ENCODE measurements at places on chromosomes 6 and 20.
A peak's percentile ranks its signal among the peaks of the same experiment; 100 is the strongest.

DNA sequence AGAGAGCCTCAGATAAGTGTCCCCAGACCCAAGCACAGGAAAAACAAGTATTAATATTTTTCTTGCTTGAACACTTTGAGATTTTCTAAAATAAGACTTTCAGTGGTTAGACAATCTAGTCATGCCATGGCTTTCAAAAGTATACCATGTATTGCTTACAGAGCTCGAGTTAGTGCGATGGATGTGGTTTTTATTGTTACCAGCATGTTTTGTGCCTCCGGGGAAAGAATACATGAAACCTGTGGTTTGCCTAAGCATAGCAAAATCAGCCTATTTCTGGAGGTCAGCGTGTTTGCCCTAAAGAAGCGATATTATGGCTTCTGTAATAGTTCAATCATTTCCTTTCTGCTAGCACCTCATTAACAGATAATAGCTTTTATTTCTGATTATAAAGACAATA, 21.6 kb downstream of the RIN2 start:
- DNase-seq, result no peak

DNA sequence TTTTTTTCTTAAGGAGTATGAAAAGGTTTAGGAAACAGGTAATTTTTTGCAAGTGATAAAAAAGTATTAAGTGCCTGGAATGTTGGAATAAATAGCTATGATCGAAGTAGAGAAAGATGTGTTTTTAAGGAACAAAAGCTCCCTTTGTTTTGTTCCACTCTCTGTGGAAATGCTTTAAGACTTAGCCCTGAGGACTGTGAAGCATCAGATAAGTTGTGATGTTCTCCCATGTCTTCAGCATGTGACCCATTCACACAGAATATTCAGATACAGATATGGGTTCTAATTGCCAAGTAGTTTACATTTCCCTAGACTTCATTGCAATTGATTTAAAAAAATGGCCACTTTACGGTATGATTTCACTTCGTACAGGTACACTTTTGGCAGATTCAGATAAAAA, 80.6 kb downstream of the KCNQ5 start:
- no peak for DNase-seq

DNA sequence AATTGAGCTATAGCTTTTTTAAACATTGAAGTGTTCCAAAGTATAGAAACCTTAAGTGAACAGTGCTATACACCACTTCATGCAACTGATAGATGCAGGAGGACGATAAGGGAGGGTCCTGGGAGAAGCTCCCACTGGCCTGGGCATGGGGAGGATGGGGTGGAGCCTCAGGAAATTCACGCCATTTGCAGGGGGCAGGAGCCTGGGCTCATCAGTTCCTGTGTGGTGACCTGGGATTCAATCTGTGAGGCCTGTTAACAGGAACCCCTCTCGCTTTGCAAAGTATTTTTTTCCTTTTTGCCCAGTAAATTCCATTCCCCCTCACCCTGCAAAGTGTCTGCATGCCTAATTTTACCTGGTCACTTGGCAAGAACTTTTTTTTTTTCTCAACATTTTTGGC, 11.0 kb upstream of the ASCC3 start:
- DNase-seq, result no peak

DNA sequence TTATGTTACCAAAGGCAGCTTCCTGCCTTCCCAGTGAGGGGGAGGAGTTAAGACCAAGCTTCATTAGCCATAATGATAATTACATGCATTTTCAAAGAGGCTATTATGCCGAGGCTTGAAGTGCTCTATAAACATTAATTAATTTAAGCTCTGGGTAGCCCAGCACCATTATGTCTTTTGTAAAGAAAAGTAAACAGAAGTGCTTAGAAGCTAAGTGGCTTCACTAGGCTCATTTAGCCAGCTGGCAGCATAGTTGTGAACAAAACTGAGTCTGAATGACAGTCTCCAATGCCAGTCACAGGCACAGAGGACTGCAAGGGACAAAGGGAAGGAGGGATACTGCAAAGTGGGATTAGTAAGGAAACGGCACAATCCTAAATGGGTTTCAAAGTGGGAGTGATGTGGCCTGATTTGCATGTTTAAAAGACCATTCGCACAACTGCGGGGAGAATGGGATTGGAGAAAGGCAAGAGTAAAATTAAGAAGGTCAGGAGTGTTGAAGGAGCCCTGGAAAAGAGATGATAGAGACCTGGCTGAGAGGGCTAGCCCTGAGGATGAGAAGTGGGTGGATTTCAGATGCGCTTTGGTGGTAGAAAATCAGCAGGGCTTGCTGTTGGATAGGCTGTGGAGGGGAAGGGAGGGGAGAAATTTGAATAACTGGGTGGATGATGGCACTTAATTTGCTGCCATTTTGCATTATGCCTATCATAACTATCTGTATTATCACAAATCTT, 20.1 kb upstream of the ISM1 start:
- no peak for DNase-seq

- DNase-seq, result peak; percentile 26
Measured at GRCh38 chr6:134814076-134814695, 135.7 kb downstream of the ALDH8A1 start.

DNA sequence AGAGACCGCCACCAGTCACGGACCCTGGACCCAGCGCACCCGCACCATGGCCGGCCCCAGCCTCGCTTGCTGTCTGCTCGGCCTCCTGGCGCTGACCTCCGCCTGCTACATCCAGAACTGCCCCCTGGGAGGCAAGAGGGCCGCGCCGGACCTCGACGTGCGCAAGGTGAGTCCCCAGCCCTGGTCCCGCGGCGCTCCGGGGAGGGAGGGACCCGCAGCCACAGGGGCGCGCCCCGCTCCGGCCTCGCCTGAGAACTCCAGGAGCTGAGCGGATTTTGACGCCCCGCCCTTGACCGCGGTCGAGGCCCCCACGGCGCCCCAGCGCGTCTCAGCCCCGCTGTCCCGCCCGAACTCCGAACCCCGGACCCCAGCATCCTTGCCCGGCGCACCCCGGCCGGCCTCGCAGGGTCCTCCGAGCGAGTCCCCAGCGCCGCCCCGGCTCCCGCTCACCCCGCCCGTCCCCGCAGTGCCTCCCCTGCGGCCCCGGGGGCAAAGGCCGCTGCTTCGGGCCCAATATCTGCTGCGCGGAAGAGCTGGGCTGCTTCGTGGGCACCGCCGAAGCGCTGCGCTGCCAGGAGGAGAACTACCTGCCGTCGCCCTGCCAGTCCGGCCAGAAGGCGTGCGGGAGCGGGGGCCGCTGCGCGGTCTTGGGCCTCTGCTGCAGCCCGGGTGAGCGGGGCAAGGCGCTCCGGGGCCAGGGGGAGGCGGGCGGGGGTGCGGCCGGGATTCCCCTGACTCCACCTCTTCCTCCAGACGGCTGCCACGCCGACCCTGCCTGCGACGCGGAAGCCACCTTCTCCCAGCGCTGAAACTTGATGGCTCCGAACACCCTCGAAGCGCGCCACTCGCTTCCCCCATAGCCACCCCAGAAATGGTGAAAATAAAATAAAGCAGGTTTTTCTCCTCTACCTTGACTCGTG, at the start of gene OXT:
Gene OXT, plus strand, starts transcription at position 11 of the 920 bp plus-strand sequence. Its CDS starts 36 bp downstream, at position 47.
- no peak for DNase-seq

- DNase-seq, result no peak
Measured at GRCh38 chr6:33323623-33323948, 6.0 kb upstream of the ZBTB22 start.

GRCh38 chr6:42745083-42745639, 742 bp downstream of the TBCC start:
- no peak for DNase-seq

DNA sequence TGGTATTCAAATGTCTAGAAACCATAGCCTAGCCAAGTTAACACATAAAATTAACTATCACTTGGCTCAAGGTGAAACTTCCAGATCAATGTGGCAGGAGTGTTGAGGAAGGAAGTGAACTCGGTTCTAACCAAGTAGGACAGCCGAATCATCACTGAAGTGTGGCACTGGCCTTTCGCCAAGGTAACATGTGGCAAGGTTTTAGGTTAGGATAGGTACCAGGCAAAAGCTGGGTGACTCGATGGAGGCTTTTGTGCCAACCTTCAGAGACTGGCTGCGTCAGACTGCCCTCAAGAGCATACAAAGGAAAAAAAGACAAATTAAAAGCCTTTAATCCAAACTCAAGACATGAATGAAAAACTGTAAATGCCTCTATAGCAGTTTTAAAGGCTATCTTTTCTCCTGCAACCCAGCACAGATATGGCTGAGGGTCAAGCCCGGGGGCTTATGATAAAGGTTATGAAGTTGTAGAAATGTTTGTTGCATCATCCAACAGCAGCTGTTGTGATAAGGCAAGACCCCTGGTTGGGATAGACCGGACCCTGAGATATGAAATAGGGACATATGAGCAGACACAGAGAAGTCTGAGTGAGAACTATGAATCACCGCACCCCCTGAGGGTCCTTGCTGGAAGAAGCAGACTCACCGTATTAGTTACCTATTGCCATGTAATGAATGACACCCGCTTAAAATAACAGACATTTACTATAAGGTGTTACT, 11.9 kb downstream of the PSMB9 start:
- DNase-seq, result no peak

GRCh38 chr6:23245572-23245971, 676.2 kb downstream of the HDGFL1 start:
- DNase-seq, result no peak

- no peak for DNase-seq
Measured at GRCh38 chr20:13118676-13119075, 102.4 kb upstream of the ISM1 start.

- DNase-seq, result no peak
Measured at GRCh38 chr6:42292004-42292740, 74.5 kb upstream of the MRPS10 start.

GRCh38 chr6:81772741-81773140, 20.3 kb upstream of the TENT5A start:
- DNase-seq, result no peak

DNA sequence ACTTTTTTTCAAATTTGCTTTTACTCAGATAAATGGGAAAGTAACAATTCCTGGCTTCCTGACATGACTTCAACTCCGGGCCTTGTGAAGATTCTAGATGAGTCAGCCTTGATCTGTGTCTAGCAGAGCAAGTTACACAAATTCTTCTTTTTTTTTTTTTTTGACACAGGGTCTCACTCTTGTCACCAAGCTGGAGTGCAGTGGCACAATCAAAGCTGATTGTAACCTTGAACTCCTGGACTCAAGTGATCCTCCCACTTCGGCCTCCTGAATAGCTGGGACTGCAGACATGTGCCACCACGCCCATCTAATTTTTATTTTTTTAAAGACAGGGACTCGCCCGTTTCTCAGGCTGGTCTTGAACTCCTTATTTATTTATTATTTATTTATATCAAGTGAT, 7.3 kb upstream of the ARHGAP18 start:
- no peak for DNase-seq

GRCh38 chr6:1247056-1247455, 64.8 kb upstream of the FOXQ1 start:
- no peak for DNase-seq

GRCh38 chr20:2206957-2207769, 88.6 kb upstream of the TGM3 start:
- DNase-seq, result no peak

DNA sequence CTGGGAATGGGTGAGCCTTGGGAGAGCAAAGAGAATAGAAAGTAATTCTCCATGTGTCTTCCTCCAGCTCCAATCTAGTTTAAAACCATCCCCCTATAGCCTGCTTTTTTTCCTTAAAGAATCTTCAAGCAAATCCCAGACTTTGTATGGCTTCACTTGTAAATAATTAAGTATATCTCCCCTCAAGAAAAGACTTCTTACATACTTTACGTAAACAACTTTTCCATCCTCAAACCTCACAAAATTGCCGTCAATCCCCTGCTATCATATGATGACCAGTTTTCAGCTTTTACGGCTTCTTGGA, 88.5 kb upstream of the PHACTR3 start:
- no peak for DNase-seq

- DNase-seq, result peak; percentile 13
Measured at GRCh38 chr6:36094753-36095496, 35.4 kb upstream of the MAPK13 start.

GRCh38 chr6:56693246-56693607, 50.5 kb upstream of the DST start:
- DNase-seq, result no peak

All from keratinocyte (primary cell).